NCI-H1417 treated with DMSO at 0.1 percent for 48 hours (cell line): ENCODE measurements at places on chromosomes 6 and 20.

- no peak for DNase-seq
These were observed 3.7 kb upstream of the ZSCAN23 start for GRCh38 chr6:28446818-28447511.

DNA sequence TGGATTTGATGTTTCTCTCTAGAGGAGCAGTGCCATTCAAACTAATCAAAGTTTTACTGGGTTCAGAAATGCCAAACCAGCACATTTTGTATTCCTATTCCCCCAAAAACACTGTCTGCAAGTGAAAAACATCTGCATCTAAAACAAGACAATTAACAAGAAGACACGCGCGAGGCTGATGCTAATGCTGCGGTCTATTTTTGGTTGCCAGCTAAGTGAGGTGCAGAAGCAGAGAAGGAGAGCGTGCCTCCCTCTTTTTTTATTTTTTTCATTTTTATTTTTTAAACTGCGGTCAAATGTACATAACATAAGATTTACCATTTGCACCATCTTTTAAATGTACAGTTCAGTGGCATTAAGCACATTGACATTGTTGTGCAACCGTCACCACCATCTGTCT, 641.1 kb downstream of the DHX35 start:
- no peak for DNase-seq

DNA sequence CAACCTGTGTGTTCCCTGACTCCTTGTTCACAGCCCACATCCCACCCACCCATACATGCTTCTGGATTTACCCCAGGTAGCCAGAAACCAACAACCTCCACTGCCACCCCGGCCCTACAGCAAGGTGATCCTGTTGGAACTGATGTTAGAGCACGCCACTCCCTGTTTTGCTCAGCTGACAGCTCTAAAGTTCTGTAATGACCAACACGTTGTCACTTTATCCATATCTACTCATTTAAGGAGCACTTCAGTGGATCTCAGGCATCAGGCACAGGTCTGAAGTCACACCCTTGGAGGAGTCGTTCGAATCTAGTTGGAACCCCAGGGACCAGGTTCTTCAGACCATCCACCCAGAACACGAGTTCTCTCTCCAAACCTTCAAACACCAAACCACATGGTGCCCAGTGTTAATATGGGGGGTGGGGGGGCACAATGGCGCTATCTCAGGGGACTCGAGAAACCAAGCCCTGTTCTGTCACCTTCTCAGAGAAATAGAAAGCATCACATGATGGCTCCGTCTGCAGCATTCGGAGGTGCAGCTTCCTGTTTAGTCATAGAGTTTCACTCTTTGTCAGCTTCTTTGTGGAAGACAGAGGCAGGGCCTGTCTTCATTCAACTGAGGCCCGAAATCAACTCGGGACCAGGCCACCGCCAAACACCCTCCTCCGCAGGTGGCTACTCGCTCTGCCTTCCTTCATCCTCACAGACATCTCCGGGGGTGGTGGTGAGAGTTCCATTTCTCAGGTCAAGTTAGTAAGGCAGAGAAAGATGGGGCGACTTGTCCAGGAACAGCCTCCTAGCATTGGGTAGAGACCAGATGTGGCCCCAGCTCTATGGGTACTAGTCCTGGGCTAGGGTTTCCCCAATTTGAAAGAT, 142.2 kb downstream of the NFATC2 start:
- no peak for DNase-seq

DNA sequence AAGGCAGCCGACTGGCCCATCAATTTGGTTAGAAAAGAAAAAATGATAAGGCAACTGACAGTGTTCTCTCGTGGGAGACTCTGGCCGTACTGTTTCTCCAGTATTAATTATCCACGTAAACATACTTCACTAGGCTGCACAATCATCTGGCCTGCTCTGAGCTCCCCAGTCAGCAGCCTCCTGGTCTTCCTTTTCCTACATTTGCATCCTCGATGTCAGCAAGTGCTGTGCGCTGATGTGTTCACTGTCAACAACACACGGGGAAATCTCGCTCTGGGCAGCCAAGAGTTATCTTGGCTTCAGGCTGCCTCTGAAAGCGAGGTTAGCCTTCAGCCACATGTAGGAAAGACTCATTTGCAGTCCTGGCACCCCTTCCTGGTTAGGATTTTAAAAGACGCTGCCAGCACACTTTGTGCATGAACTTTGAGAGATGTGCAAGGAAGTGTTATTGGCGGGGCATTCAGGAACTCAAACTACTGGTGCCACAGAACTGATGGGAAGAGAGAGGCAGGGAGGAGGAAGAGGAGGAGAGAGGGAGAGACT, 460.5 kb upstream of the ARID1B start:
- no peak for DNase-seq

DNA sequence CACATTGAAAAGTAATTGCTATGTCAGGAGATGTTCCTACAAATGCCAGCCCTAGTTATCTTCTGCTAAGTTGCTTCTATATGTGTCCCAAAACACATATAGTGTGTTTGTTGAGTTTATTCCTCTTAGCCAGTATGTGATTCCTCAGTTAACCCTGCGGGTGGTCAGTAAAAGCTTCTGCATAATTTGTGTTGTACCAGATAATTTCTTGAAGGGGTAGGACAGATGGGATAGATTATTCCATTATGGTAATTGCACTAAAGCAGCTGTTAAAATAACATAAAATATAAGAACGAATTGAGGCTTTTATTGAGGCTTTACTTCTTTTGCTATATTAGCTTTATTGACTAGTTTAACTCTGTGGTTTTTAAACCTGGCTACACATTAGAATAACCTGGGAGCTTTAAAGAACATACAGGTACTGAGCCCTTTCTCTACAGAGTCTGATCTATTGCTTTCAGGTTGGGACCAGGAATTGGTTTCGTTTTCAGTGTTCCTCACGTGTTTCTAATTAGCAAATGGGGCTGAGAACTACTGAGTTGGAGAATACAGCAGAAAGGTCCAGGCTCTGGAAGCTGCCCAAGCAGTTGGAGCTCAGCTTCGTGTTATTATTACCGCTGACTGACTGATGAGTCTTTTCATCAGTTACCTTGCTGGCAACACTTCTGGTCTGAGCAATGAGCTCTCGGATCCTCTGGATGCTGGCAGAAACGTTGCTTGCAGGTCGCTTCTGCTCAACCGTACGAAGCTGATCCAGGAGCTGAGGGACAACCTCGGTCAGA, 56.9 kb downstream of the FAM229B start:
- DNase-seq, result no peak

DNA sequence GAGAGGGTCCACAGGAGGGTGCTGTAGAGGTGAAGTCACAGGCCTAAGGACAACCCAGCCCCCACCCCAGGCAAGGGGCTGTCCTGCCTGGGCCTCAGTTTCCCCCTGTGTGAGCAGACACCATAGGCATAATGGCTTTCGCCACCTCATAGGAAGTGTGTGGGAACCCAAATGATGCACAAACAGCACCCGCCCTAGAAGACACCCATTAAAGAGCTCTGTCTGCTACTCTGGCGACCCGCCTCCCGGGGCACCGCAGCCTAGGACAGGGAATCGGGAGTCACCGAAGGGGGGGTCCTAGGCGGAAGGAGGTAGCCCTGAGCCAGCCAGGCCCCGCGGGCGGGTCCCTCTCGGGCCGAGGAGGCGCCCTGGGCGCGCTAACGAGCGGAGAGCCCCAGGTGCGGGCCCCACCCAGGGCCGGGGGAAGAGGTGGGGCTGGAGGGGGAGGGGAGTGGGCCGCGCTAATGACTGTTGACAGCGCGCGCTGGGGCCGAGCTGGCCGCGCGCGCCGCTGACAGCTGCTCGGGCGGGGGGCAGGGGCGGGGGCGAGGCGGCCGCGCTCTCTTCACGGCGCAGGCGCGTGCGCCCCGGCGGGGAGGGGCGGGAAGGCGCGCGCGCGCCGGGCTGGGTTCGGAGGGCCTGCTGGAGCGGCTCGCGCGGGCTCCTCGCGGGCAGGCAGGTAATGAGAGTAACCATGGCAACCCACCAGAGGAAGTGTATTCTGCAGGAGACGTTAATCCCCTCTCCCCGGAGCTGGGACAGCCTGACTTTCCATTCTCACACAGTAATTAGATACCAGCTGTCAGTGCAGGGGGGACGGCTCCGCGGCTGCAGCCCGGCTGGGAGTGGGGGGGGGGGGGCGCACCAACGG, 48.9 kb downstream of the NOL4L start:
- DNase-seq, result peak; percentile 93

DNA sequence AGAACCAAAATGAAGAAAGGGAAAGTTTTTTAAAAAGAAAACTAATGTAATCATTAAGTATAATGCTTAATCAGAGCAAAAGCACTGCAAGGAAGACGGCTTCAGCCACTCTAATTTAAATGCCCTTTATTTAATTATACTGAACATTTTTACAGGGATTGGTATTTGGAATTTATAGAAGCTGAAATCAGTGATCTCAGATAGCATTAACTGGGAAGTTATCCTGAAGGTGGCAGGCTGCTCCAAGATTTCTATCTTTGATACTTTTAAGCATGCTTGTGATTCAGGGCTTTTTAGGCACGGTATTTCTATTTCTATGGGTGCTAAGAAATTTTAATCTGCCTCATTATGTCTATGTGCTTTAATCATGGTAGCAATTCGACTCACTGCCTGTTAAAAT, 1.3 kb upstream of the NDUFAF4 start:
- DNase-seq, result peak; percentile 31

- DNase-seq, result no peak
These were observed 30.5 kb downstream of the CDKAL1 start for GRCh38 chr6:20564777-20565176.

DNA sequence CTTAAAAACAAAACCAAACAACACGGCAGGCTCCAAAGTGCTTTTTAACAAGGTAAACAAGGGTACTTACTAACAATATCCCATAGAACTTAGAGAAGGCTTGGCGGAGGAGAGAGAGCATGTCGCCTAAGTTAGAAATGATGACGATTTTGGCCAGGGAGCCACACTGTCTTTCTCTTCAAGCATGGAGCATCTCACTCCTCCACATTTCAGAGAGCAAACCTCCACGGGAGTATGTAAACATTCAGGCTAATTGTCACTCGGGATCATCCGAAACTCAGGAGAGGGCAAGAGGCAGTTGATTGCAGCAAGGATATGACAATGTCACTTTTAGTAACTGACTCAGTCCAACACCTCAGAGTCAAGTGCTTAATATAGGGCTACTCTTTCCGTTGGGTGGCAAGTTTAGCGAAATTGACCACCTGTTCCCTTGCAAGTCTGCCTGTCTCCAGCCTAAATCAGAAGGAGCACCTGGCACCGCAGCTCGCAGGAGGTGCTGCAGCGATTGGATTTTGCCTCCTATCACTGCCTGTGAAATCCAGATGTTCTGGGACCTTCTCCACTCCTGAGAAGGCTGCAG, 65.8 kb upstream of the RPS6KA2 start:
- DNase-seq, result no peak

GRCh38 chr6:31216208-31216898, 45.9 kb upstream of the POU5F1 start:
- DNase-seq, result no peak

GRCh38 chr20:47982574-47983360, 197.5 kb upstream of the SULF2 start:
- DNase-seq, result no peak

- no peak for DNase-seq
These were observed 690 bp downstream of the GDAP1L1 start for GRCh38 chr20:44247586-44248409.

DNA sequence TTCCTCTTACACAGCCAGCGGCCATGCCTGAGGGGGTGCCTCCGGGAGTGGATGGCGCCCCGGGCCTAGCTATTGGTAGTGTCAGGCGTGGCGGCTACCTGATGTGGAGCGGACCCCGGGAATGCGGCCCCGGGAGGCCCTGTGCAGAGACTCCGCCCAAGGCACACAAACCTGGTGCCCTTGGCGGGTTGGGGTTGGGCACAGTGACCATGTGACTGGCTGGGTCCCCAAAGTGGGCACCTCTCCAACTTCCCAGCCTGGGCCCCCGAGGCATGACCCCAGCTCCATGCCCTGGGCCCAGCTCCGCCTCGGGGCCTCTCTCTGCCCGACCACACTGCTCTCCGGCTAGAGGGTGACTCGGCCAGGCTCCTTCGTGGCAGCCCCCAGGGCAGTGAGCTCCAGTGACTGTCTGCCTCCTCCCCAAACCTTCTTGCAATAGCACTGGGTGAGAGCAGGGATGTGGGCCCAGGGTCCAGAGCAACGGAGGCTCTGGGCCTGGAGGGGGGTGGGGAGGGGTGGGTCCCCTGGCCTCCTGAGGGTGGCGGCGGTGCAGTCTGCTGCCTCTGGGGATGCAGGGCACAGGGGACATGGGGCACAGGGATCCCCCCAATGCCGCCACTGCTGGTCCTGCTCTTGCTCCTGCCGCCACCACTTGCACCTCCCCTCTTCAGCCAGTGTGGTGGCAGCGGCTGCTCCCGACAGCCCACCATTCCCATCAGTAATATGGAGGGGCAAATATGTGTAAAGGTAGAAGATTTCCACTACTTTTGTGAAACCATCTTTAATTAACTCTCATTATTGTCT, 942.9 kb upstream of the EPHA7 start:
- DNase-seq, result no peak

GRCh38 chr6:169990095-169991030, 238.9 kb downstream of the ERMARD start:
- DNase-seq, result no peak

DNA sequence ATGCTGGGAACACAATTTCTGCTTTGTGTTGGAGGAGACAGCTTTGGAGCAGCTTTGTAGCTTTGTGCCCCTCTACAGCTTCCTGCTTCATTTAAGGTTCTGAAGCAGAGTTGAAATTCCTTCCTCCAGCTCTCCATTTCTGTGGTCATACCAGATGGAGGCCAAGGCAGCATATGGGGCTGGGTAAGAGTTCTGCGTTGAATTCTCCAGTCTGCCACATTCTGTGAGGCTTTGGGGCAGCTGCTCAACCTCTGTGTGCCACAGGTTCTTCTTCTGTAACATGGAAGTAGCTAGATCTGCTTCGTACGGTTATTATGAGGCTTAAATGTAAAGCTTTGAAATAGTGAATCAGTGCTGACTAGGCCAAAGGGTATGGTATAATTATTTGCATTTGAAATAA, 2.9 kb upstream of the TRIM26 start:
- no peak for DNase-seq

DNA sequence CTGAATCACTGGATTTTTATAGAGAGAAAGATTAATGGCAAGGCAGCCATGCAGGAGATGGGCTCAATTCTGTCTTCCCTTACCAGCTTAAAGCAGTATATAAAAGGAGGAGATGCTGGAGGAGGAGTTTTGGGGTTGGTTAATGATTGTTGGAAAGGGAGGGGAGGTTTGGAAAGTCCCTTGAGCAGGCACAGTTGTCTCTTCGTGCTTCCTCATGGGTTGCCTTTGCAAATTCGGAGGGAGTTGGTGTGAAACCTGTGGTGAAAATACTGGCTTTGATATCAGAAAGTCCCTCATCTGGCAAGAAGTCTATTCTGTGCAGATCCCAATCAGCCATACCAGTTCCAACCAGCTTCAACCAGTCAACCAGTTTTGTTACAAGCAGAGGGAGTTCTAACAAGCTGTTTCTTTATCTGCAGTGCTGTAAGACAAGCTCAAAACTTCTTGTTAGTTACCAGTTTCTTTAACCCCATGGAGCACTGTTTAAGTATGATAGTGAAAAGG, 107.0 kb downstream of the HIVEP1 start:
- no peak for DNase-seq

DNA sequence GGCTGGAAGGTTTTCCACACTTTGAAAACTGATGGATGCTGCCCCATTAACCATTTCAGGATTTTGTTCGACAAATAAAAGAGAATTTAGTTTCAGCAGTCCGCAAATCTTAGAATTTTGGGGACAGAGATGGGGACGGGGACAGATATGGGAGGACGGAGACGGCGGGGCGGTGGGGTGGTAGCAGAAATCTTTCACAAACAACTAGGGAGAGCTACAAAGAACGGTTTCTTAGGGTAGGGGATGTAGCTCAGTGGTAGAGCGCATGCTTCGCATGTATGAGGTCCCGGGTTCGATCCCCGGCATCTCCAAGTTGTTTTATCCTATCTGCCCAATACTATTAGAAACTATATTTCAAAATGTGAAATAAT, 15.1 kb downstream of the HMGN4 start:
- DNase-seq, result no peak

GRCh38 chr6:72553531-72554511, 68.0 kb upstream of the KCNQ5 start:
- peak; percentile 18 for DNase-seq
